ENCODE measurements at places on chromosomes 12 and 14.

GRCh38 chr14:77240336-77240915 is 30.6 kb downstream of the NGB start:
- DNase-seq = no peak

- DNase-seq = no peak
Observed at GRCh38 chr12:8947737-8948136, 1.7 kb downstream of the M6PR start.

- no peak for DNase-seq
Observed at GRCh38 chr14:58703161-58703506, 65.4 kb downstream of the DACT1 start.

GRCh38 chr12:121202407-121203355 is 7.2 kb upstream of the P2RX4 start:
- no peak for DNase-seq

DNA sequence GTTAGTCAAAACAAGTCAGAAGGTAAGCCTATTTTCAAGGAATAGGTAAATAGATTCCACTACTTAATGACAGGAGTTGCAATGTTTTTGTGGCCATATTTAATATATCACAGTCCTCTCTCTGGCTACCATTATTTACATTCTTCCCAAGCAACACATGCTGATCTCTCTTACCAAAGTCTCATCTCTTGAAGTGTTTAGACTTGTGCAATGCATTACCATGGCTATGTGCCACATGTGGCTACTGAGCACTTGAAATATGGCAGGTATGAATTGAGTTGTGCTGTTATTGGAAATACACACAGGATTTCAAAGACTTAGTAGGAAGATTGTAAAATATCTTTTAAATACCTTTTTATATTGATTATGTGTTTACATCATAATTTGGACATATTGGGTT is 262.4 kb upstream of the PDE3A start:
- DNase-seq = no peak

GRCh38 chr12:131008913-131009270 is 55.2 kb downstream of the ADGRD1 start:
- DNase-seq = no peak

GRCh38 chr12:91704446-91704845 is 441.2 kb downstream of the BTG1 start:
- DNase-seq = no peak

- DNase-seq = no peak
Observed at GRCh38 chr12:100974747-100975146, 180.2 kb downstream of the ANO4 start.

DNA sequence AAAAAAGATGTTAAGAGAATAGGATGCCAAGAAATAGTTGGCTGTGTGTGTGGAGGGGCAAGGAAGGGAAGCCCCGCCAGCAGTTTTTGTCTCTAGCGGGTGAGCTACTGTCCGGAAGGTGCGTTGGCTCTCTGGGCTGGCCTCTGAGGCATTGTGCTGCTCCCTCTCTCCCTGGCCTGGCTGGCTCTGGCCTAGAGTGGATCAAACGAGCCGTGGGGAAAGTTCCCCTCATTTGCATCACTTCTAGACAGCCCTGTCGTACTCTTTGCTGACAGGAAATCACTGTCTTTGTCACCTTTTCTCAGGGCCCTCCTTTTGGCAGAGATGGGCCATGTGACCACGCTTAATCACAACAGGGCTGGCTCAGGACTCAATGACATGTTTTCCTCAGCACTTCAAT is 236.1 kb upstream of the NPAS3 start:
- no peak for DNase-seq

DNA sequence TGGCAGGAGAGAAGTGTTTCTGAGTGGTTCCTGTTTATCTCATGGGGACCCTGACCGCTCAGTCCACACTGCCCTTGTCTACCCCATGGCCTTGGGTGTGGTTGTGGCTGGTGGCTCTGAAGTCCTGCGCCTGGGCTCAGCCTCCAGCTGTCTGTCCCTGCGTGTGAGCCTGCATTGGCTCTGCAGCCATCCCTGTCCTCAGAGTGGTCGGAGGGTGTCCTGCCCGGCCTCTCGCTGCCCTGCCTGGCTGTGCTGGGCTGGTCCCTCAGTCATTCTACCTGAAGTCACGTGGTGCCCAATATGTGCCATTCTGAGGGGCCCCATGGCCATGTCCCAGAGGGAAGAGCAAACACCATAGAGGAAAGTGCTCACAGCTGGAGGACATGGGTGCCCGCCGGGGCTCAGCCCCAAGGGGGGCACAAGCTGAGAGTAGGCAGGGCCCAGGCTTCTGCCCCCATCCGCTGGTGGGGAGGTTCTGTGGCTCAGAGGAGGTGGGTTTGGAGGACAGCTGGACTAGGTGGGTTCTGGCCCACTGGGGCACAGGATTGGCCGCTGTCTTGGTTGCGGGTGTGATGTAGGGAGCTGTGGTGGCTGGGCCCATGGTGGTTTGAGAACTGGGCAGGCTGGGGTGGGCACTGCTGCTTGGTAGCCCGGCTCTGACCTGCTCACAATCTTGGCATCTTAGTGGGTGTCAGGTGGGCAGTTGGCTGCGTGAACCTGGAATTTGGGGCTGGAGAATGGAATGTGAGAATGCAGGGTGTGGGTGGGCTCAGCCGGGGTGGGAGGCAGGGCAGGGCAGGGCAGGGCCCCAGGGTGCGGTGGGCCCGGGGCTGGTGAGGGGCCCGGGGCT is 11.6 kb downstream of the TEDC1 start:
- DNase-seq = no peak

- DNase-seq = no peak
Observed at GRCh38 chr12:15192720-15193119, 28.5 kb downstream of the RERG start.

DNA sequence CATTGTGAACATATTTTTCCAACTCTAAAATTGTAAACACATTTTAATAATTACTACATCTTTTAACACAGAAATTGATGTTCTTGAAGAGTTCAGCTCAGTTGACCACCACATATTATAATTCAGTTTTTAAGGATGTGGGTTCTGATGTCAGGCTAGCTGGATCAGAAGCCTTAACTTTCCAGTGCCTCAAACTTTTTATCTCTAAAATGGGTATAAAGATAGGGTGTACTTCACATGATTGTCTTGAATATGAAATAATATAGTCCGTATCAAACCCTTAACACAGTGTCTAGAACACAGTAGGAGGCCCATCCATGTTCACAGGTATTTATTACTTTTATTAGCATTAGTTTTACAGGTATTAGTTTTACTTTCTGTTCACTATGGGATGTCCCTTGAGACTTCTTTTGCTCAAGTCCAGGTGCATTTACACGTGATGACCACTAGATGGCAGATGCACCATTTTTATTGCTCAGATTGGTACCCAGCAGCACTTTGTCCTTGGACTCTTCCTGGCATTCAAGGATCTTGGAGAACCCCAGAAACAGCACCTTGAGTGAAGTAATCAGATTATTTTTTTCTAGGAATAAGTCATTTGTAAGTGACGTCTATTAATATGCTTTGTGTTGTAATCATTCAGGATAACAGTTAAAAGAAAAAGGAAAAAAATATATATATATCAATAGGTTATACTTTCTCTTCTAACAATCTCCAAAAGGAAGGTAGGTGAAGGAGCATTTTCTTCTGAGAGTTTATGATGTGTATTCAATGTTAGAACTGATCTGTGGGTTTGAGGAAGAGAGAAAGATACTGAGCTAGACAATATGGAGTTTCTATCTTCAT is 580.2 kb downstream of the ETNK1 start:
- DNase-seq = peak; percentile 16

- no peak for DNase-seq
Observed at GRCh38 chr12:112868459-112869041, 38.2 kb upstream of the OAS1 start.

GRCh38 chr12:78963439-78964227 is 99.1 kb downstream of the SYT1 start:
- no peak for DNase-seq

DNA sequence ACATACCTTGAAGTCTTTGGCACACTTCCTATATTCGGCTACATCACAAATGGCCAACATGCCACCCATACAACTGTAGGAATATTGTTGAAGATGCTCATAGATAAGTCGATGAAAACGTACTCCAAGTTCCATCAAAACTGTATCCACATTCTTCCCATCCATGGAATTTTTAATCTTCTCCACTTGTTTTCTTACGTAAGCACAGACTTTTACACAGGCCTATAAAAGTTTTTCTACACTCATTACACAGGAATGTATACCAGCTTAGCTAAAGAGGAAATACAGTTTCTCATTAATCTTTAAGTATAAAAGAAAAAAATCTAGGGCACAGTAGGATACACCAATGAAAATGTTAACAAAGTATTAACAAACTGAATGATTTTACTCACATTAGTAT is 59.1 kb downstream of the EXOC5 start:
- DNase-seq = no peak

- no peak for DNase-seq
Observed at GRCh38 chr12:111386885-111387284, 18.0 kb upstream of the PHETA1 start.

GRCh38 chr14:65866448-65866847 is 453.9 kb downstream of the FUT8 start:
- no peak for DNase-seq

GRCh38 chr12:77189458-77189857 is 124.1 kb upstream of the E2F7 start:
- DNase-seq = no peak

- no peak for DNase-seq
Observed at GRCh38 chr12:57476162-57476992, 3.3 kb downstream of the ARHGAP9 start.

- DNase-seq = no peak
Observed at GRCh38 chr12:108247130-108247529, 92.0 kb downstream of the CMKLR1 start.

DNA sequence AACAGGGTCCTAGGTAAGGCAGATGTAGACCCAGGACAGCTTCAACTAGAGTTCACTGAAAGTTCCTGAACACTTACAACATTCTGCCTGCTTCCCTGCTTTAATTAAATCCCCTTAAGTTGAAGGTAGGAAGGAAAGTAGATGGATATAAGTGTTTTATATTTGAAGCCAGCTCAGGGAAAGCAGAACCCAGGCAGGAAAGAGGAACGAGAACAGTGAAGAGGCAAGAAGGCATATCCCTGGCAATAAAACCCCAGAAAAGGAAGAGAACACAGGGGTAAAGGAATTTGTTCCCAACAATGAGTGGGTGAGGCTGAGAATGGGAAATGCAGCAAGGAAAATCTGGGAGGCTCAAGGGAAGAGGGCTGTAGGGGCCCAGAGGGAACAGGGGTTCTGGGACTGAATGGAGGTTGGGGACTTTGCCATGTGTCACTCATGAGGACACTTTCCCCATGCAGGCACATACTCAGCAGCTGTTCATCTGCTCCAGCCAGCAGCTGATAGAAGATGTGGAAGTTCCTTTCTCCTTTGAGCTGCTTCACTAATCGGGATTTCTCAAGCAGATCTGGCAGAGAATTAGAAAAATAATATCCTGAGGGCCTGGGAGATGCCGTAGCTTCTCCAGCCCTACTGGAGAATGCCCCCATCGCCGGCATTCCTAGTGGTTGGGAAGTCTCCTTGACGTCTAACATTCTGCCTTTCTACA is 3.7 kb downstream of the MYO1A start:
- DNase-seq = no peak

DNA sequence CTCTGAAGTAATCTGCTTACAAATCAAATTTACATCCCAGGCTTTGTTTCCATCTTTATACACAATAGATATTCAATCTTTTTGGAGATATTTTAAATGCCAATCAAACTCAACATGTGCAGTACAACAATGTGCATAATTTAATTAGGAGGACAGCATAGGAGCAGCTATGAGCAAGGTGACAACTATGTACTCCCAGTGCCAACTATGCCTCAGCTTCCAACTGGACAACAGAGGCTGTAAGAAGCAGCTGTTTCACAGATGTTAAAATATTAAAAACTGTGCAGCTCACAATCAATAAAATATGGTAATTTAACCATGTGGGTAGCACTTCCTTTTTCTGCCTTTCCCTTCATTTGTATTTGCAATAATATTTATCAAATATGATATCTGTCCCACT is 99.9 kb downstream of the ST8SIA1 start:
- no peak for DNase-seq

DNA sequence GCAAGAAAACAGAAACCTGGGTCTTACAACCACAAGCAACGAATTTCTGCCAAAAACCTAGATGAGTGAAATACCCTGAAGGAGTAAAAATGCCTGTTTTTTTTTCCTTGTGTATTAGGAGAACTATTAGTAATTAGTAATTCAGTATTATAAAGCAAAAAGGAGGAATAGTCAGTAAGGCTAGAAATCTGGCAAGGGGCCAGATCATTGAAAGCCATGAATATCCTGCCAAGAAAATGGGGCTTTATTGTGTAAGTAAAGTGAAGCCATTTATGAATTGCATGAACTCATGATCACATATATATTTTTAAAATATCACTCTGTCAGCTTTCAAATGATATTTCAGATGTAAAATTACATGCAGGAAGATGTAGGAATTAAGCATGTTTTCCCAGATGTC is 57.9 kb downstream of the TXNDC16 start:
- DNase-seq = no peak

Data from NCI-H2107 (cell line).